ENCODE measurements at places on chromosomes 7 and 10.

GRCh38 chr7:137937202-137937560 lies 64.7 kb downstream of the CREB3L2 start:
- DNase-seq: no peak

- DNase-seq: no peak
These were observed 7.4 kb downstream of the APBB1IP start for GRCh38 chr10:26445411-26446031.

DNA sequence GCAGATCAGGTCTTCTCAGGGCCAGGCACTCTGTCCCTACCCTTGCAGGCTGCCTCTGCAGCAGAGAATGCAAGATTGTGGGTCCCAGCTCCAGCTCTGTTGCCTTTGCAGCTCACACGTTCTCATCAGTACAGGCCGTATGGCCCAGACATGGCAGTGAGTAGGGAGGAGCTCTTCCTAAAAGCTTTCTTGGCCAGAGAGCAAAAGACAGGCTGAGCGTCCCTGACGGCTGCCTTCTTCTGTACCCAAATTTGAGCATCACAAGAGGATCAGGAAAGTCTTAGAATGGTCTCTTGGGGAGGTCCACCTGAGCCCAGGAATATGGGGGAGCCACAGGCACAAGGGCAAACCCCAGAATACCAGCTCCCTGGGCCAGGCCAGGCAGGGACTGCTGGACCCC lies 266.3 kb upstream of the ZMIZ1 start:
- DNase-seq: peak; percentile 67

GRCh38 chr10:116017405-116017804 lies 255.6 kb downstream of the GFRA1 start:
- DNase-seq: no peak

DNA sequence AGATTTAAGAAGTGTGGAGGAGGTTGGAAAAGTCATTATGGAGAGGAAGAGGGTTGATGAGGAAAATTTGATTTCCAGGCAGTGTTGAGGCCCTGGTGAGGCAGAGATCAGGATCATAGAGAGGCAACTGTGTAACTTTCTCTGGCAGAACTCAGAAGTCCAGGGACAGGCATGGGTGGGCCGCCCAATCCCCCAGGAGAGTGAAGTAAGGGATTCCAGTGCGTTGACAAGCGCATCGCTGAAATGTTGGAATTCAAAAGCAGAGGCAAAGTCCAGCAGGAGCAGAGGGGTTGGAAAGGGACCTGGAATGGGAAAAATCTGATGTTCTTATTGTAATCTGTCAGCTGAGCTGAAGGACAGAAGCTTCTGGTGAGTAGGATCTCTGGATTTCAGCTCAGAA lies 207.3 kb downstream of the FAM107B start:
- no peak for DNase-seq

- no peak for DNase-seq
These were observed 1127.3 kb upstream of the AUTS2 start for GRCh38 chr7:68470836-68471435.

- DNase-seq: no peak
These were observed 669.8 kb upstream of the ANKRD30A start for GRCh38 chr10:36455526-36456133.

- peak; percentile 14 for DNase-seq
These were observed 180.6 kb upstream of the CHRM2 start for GRCh38 chr7:136687693-136688322.

- DNase-seq: no peak
These were observed 4.2 kb downstream of the NOS3 start for GRCh38 chr7:150994838-150995510.

DNA sequence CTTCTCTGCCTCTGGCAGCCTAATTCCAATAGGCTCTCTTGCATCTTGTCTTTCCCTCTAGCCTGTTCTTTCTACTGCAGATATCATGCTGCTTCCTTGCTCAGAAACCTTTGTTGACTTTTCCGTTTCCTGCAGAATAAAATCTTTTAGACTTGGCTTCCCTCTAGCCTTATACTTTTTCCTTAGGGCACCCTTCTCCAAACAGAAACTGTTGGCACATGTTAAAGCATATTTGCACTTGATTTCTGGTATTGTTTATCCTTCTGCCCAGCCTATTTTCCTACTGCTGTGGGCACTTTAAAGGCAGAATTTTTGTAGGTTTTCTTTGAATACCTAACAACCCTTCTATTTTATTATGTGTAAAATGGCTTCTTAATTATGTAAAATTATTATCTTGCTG lies 4.6 kb downstream of the GNAI1 start:
- DNase-seq: no peak

GRCh38 chr10:94500063-94500462 lies 45.5 kb upstream of the HELLS start:
- DNase-seq: no peak

GRCh38 chr7:115952832-115953231 lies 77.7 kb downstream of the TFEC start:
- DNase-seq: no peak

- no peak for DNase-seq
These were observed 19.0 kb downstream of the MSRB2 start for GRCh38 chr10:23114228-23114850.

DNA sequence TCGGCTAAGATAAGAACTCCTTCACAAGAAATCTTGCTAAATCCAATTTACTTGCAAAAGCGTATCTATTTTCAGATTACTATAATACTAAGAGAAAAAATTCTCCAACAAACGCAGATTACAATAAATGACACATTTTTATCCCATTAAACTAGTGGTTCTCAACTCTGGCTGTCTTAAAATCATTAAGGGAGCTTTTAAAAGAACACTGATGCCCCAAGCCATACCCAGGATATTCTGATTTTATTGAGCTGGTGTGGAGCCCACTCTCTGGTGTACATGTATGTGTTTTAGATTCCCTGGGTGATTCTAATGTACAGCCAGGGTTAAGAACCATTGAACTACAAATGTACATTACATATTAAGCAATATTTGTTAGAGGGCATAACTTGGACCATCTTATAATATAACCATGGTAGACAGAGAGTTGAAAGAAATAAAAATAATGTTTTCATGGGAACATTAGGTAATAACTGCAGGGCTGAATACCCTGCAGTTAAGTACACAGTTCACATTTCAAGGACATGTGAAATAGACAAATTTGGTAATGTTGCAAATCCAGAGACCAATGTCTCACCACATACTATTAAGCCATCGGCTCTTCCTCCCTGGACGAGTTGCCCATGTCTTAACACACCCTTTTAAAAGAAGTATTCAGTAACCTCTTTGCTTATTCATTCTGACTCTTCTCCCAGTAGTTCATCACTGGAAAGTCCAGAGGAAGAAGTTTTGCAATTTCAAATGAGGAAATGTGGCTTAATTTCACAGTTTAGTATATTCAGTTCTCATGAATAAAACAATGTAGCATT lies 6.2 kb downstream of the GSAP start:
- no peak for DNase-seq

DNA sequence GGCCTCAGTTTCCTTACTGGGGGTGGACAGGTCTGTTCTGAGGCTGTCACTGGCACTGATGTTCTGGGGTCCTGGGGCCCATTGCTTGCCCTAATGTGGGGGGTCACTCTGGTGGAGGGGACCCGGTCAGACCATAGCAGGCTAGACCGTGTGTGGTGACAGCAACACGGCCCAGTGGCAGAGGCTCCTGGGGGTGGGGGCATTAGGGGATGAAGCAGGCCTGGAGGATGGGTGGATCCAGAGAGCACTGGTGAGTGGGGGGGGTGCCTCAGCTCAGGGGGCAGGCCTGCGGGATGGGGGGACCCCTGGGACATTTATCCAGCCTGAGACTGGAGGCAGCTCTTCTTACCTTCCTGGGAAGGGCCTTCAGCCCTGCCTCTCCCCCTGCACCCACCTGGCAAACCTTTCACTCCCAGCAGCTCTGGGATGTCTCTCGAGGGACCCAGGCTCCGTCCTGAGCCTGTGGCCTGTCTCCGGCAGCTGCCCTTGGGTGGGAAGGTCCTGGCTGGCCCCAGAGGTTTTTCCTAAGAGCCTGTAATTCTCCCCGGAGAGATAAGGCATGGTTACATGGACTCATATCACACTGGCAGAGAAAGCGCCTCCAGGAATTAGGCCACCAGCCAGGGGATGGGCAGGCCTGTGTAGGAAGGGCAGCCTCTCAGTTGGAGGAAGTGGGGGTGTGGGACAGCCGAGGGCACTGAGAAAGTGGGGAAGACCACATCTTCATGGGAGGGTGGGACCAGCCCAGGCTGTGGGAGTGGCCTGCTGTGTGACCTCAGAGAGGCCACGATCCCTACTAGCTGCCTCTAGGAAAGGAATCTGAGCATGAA lies 147.7 kb downstream of the UBE2H start:
- peak; percentile 65 for DNase-seq

GRCh38 chr7:105022458-105022857 lies 8.5 kb downstream of the KMT2E start:
- DNase-seq: no peak

- DNase-seq: no peak
These were observed 1233.2 kb upstream of the AUTS2 start for GRCh38 chr7:68364886-68365625.

DNA sequence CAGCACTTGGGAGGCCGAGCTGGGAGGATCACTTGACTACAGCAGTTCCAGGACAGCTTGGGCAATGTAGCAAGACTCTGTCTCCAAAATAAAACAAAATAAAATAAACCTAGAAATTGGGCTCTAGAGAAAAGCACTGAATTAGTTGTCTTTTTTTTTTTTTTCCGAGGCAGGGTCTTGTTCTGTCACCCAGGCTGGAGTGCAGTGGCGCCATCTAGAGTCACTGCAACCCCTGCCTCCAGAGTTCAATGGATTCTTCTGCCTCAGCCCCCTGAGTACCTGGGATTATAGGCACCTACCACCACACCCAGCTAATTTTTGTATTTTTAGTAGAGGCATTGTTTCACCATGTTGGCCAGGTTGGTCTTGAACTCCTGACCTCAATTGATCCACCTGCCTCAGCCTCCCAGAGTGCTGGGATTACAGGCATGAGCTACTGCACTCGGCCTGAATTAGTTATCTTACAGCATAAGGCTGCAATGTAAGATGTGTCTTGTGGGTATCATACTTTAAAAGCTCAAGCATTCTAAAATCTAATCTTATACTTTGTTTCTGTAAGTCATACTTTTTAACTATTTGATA lies 12.8 kb downstream of the MEIG1 start:
- peak; percentile 14 for DNase-seq

GRCh38 chr7:39588416-39588815 lies 22.2 kb downstream of the YAE1 start:
- no peak for DNase-seq

DNA sequence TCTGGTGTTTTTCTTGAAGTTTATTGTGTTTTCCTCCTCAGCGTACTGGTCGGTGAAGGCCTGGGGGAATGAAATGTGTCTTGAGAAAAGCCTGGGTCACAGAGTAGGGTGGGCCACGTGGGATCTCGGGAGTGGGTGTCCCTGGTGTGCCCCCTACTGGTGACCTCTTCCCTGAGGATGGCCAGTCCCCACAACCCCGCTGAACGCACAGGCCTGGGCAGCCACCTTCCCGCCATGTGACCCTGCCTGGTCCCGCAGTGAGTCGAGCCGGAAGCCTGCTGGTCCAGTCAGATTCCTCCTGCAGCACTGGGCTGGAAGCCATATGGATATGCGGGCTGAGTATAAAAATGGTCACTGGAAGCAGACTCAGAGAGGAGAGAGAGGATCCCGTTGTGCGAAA lies 52.9 kb upstream of the GNA12 start:
- DNase-seq: no peak

- DNase-seq: no peak
These were observed 63.4 kb downstream of the VTI1A start for GRCh38 chr10:112510384-112510783.

GRCh38 chr10:85902051-85902450 lies 464.5 kb downstream of the GRID1 start:
- DNase-seq: no peak

- DNase-seq: peak; percentile 16
These were observed 231.3 kb upstream of the NPY start for GRCh38 chr7:24052572-24053260.

DNA sequence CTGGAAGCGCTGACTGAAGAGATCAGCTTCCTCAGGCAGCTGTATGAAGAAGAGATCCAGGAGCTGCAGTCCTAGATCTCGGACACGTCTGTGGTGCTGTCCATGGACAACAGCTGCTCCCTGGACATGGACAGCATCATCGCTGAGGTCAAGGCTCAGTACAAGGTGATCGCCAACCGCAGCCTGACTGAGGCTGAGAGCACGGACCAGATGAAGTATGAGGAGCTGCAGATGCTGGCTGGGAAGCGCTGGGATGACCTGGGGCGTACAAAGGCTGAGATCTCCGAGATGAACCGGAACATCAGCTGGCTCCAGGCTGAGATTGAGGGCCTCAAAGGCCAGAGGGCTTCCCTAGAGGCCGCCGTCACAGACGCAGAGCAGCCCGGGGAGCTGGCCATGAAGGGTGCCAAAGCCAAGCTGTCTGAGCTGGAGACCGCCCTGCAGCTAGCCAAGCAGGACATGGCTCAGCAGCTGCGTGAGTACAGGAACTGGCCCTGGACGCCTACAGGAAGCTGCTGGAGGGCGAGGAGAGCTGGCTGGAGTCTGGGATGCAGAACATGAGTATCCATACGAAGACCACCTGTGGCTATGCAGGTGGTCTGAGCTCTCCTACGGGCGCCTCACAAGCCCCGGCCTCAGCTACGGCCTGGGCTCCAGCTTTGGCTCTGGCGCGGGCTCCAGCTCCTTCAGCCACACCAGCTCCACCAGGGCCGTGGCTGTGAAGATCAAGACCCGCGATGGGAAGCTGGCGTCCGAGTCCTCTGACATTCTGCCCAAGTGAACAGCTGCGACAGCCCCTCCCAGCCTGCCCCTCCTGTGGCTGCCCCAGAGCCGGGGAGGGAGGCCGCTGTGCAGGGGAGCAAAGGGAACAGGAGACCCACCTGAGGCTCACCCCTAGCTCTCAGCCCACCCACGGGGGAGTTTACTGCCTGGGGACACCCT lies 24.9 kb upstream of the AMPH start:
- no peak for DNase-seq

DNA sequence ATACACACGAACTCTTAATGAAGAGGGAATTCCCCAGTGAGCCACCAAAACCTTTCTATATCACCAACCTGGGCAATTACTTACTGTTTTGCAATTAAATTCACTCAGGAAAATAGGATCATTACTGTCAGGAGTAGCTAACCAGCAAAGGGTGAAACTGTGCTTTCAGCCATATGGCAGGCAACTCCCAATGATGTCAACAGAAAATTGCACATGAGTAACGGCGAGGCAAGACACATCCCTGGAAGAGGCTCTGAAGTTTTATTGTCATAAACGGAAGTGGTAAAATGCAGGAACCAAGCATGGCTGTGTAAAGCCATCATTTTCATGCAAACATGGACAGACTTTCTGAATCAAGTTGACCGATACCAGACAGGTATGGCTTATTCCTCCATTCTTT lies 548.9 kb upstream of the AUTS2 start:
- no peak for DNase-seq

Measured in tongue (tissue), 3 donors.